Lung (tissue), 17 donors: ENCODE measurements at places on chromosomes 16 and 17. TPM values are rescaled to one million over a fixed set of nuclear protein-coding genes. Genes with fewer than 3 reads are reported as not detected.

Gene HLF
- 21.3 TPM for total RNA-seq

Gene KRTAP4-6
- total RNA-seq: not detected

Gene FBXL16
- 0.14 TPM for total RNA-seq

Gene KRT15
- total RNA-seq: 51.7 TPM

Gene PPL
- total RNA-seq: 78.5 TPM

Gene PRMT7
- 38.6 TPM for total RNA-seq

Gene SLC13A2
- 0.15 TPM for total RNA-seq

Gene RNF112
- 6.9 TPM for total RNA-seq

Gene ABCA6
- total RNA-seq: 132 TPM

Gene IKZF3
- 3.9 TPM for total RNA-seq

Gene KCNJ18
- total RNA-seq: not detected

Gene TMEM106A
- total RNA-seq: 4.3 TPM

Gene KIF2B
- not detected for total RNA-seq

Gene CHRNB1
- 10.7 TPM for total RNA-seq

DNA sequence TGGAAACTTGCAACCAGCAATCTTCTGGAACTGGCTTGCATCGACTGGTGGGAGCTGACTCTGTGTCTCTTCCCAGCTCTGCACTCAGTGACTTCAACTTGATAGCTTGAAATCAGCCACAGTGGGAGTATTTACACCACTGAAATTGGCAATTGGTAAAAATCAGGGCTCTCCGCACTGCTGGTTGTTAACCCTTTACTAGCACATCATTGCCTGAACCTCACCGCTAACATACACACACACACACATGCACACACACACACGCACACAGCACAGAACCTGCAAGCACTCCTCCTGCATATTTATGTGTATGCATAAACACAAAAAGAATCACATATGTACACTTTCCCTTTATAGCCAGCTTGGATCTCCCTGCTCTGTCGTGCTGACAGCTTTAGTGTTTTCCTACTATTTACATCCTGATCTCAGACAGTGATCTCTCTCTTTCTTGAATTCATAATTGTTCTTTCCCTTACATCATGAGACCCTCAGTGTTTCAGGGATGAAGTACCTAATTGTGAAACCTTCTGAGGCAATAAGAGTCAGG is 7.9 kb upstream of the TMIGD1 start:
- no peak for DNase-seq

GRCh38 chr17:44134752-44135568 is 6.8 kb upstream of the HROB start:
- DNase-seq: no peak

- DNase-seq: peak; percentile 31
Observed at GRCh38 chr17:27609611-27610303, 21.2 kb upstream of the LGALS9 start.

DNA sequence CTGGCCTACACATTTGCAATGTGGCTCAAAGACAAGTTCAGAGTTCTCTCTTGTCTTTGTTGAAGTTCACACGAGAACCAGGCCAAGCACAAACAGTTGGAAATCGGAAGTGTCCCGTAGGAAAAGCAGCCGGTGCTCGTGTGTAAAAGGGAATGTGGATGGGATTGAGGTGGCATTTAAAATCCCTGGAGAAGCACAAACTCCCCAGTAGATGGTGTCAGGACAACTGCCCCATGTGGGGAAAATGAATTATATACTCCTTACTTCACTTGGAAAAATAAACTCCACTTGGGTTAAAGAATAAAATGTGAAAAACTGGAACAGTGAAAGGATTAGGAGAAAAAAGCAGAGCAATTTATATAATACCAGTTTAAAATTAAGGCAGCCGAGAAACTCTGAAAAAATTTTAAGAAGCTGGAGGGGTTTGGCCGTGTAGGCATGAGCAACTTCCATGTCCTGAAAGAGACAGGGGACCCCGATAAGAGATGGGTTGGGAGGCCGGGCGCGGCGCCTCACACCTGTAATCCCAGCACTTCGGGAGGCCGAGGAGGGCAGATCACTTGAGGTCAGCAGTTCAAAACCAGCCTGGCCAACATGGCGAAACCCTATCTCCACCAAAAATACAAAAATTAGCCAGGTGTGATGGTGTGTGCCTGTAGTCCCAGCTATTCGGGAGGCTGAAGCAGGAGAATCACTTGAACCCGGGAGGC is 28.1 kb downstream of the CBFA2T3 start:
- DNase-seq: no peak

- no peak for DNase-seq
Observed at GRCh38 chr17:62998166-62998565, 32.1 kb downstream of the TANC2 start.

GRCh38 chr17:80180192-80180591 is 10.4 kb downstream of the CARD14 start:
- DNase-seq: no peak

- peak; percentile 77 for DNase-seq
Observed at GRCh38 chr17:81328978-81329926, 34.1 kb upstream of the SLC38A10 start.

- DNase-seq: no peak
Observed at GRCh38 chr17:63927464-63928171, 4.5 kb downstream of the CD79B start.

DNA sequence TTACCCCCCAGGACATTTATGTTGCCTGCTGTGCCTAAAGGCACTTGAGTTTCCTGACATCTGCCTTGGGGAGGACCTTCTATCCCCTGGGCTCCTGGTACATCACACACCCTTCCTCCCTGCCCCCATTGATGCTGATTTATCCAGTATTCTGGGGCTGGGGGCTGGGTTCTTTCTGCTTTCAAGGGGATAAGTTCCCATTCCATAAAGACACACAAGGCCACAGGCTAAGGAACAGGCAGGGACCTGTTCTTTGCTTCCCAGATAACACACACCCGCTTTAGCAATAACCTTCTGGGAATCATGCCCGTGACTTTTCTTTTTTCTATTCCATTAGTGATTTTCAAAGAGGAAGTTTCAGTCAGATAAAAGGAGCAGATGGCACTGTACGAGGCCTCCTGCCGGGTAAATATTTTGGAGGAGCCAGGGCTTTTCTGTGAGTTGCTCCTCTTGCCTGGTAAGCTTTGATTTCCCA is 30.6 kb downstream of the CHD9 start:
- DNase-seq: peak; percentile 37

GRCh38 chr17:7838090-7839075 is 4.4 kb downstream of the KDM6B start:
- peak; percentile 92 for DNase-seq

DNA sequence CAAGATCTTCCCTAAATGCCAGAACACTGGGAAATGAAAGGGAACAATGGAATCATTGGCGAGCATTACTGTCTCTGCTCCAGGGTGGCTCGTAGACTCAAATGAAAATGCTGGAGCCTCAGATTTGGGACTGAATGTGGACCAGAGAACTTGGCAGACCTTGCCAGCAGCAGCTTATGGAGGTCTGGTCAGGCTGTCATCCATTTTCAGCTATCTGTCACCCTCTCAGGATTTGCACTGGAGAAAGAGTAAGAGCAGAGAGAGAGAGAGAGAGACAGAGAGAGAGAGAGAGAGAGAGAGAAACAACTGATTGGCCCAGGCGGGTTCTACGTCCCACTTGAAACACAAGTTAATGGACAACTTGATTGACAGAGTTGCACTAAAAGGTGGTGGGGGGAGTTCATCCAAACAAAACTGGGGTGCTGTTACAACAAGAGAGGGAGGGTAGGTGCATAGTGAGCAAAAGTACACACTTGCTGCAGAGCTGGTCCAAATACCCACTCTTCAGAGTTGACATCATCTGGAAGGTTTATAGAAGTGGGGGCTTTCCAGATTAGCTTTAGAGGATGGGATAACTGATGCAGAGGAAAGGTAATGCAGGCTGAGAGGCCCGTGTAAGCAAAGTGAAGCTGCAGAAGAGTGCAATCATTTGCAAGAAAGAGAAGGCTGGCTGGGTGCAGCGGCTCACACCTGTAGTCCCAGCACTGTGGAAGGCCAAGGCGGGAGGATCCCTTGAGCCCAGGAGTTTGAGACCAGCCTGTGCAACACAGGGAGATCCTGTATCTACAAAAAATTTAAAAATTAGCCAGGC is 16.5 kb upstream of the NSMCE1 start:
- DNase-seq: no peak

- no peak for DNase-seq
Observed at GRCh38 chr16:26091511-26091910, 399.8 kb downstream of the HS3ST4 start.

DNA sequence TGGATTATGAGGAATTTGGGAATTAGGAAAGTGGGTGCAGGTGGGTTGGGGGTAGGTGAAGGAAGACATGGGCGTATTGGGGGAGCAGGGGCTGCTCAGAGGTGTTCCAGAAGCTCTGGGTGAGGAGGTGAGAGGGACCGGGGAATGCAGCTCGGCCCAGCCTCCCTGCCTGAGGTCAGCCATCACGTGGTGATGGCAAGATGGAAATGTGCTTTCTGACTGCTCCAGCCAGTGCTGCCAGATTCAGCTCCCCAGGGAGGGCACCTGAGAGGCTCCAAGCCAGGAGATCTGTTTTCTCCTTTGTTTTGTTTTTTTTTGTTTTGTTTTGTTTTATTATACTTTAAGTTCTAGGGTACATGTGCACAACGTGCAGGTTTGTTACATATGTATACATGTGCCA is 35.2 kb upstream of the STH start:
- no peak for DNase-seq

- no peak for DNase-seq
Observed at GRCh38 chr16:51888016-51888415, 658.9 kb downstream of the TOX3 start.

DNA sequence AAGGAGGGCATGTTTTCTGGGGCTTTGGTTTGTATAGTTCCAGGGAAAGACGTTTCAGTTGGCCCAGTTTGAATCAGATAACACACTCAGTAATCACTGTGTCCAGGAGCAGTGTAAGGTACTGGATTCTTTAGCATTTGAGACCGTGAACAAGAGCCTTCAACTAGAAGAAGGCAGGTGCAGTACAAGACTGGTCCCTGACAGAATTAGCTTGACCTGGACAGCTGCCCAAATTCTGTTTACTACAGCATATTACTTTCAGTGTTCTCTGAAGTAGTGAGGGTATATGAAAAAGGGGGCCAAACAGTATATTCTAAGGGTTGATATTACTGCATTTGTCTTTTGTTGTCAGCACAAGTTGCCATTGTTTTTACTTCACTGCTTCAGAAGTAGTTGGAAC is 81.3 kb downstream of the COX10 start:
- no peak for DNase-seq

GRCh38 chr16:54244061-54244886 is 42.3 kb downstream of the IRX3 start:
- DNase-seq: no peak

DNA sequence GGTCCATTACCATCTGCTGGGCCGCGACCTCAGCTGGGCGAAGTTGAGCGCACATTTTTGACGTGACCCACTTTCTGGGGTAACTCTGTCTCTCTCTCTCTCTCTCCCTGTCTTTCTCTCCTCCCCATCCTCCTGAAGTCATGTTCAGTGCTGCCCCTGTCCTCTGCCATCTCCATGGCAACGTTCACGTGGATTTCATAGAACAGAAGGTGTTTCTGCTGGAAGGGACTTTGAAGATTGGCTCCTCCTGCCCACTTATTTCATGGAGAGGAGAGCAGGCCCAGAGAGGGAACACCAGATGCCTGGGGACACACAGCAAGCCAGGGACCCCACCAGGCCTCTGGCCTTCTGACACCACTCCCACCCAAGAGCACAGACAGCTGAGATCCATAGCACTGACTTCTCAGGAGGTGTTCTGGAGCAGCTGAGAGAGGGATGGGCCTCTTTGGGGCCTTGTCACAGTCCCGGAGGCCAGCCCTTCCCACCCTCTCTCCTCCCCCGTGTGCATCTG is 4.2 kb upstream of the CCNF start:
- no peak for DNase-seq

- DNase-seq: no peak
Observed at GRCh38 chr16:52964290-52964689, 88.4 kb downstream of the CHD9NB start.

DNA sequence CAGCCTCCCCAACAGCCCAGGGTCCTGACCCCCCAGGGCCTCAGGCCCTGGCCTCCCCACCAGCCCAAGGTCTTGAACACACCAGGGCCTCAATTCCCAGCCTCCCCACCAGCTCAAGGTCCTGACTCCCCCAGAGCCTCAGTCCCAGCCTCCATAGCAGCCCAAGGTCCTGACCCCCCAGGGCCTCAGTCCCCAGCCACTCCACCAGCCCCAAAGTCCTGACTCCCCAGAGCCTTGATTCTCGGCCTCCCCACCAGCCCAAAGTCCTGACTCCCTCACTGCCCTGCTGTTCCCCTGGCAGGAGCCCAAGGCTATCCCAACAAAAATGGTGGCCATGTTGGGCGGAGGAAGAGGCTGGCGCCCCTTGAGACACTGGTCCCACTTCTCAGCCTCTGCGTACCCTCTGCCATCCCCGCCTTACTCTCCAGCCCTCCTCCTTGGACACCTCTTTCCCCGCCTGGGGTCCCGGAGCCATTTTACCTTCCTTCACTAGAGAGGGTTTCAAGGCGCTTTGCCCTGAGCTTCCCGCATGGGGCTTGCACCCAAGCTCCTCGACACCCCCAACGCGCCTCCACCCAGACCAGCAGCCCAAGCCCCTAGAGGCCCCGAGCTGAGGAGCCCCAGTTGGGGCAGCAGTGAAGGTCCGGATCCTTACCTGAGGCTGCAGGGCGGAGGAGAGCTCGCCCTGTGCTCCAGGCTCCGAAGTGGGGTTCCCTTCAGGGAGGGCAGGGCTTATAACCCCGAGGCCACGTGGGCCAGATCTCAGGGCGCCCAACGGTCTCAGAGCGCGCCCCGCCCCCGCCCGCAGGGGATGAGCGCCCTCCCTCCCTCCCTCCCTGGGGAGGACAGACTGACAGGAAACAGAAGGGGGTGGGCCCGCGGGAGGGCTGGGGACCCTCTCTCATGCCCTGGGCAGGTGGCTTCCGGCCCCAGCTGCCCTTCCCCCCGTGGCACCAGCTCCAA is 3.5 kb upstream of the TSPOAP1 start:
- no peak for DNase-seq

DNA sequence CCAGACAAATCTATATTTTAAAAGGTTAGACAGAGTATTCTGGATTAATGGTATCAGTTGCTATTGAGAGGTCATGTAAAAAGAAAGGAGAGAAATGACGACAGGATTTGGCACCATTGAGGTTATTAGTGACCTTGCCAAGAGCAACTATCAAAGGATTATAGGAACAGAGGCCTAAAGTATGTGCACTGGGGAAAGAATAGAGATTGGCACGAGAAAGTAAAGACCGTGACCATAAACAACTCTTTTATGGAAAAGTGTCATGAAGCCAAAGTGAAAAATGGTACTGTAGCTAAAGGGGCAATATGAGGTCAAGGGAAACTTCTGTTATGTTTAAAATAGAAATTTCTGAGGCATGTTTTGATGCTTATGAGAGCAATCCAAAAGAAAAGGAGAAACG is 115.2 kb upstream of the KIF2B start:
- no peak for DNase-seq

- no peak for DNase-seq
Observed at GRCh38 chr16:86455640-86456039, 54.7 kb upstream of the FOXF1 start.
